Ovary (tissue), 10 donors: ENCODE measurements at places on chromosomes 6 and 20. TPM values are rescaled to one million over a fixed set of nuclear protein-coding genes. Genes with fewer than 3 reads are reported as not detected.

The COL11A2 gene
- 0.95 TPM for total RNA-seq

GRCh38 chr6:43575772-43576551 is at the start of the genes POLH and XPO5:
Gene POLH, plus strand, starts transcription at chr6:43576185. Its CDS starts 6,135 bp downstream, at chr6:43582320.
Gene XPO5, minus strand, starts transcription at chr6:43576038. Its CDS starts 174 bp downstream, at chr6:43575864.
- no peak within 1 kb of the TSS for H3K27ac ChIP-seq
- DNase-seq: peak; percentile 89
- H3K27me3 ChIP-seq: no peaks in the 10 kb centered on the region
- peaks cover 6% of the 10 kb centered on the region for H3K4me1 ChIP-seq

The KCNQ2 gene
- total RNA-seq: not detected

The MAP7 gene
- total RNA-seq: 2.8 TPM

- H3K27me3 ChIP-seq: no peaks in the 10 kb centered on the region
- no peaks in the 10 kb centered on the region for H3K36me3 ChIP-seq
- DNase-seq: no peak
- H3K4me3 ChIP-seq: no peak overlapping the region
- H3K4me1 ChIP-seq: no peaks in the 10 kb centered on the region
These were observed 47.2 kb downstream of the DUSP22 start for GRCh38 chr6:339480-339879.

DNA sequence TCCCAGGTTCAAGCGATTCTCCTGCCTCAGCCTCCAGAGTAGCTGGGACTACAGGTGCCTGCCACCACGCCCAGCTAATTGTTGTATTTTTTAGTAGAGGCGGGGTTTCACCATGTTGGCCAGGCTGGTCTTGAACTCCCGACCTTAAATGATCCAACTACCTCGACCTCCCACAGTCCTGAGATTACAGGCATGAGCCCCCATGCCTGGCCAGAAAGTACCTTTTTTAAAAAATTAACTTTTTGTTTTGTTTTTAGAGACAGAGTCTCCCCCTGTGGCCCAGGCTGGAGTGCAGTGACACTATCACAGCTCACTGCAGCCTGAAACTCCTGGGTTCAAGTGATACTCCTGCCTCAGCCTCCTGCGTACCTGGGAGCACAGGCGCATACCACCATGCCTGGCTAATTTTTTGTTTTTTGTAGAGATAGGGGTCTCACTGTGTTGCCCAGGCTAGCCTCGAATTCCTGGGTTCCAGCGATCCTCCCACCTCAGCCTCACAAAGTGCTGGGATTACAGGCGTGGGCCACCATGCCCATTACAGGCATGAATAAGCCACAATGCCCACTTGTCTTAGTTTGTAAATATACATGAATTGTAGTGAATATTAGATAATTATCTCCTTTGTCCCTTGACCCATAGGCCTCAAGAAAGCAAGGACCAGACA is 17.4 kb upstream of the EEF1A1 start:
- H3K36me3 ChIP-seq: no peaks in the 10 kb centered on the region
- no peaks in the 10 kb centered on the region for H3K27me3 ChIP-seq
- H3K4me1 ChIP-seq: no peaks in the 10 kb centered on the region
- DNase-seq: no peak

DNA sequence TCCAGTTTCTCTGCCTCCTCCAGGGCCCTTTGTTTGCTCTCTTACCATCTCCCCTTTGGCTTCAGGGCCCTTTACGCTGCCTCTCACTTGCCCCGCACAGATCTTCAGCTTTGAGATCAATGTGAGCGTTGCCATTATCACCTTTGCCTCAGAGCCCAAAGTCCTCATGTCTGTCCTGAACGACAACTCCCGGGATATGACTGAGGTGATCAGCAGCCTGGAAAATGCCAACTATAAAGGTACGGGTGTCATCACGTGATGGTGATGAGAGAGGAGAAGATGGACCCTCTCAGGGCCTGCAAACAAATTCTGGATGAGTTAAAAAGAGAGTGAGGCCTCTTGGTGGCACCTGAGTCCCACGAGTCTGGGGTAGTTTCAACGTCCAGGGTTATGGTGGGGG is 8.3 kb downstream of the C2 start:
- no peaks in the 10 kb centered on the region for H3K27me3 ChIP-seq
- DNase-seq: no peak
- no peaks in the 10 kb centered on the region for H3K36me3 ChIP-seq

DNA sequence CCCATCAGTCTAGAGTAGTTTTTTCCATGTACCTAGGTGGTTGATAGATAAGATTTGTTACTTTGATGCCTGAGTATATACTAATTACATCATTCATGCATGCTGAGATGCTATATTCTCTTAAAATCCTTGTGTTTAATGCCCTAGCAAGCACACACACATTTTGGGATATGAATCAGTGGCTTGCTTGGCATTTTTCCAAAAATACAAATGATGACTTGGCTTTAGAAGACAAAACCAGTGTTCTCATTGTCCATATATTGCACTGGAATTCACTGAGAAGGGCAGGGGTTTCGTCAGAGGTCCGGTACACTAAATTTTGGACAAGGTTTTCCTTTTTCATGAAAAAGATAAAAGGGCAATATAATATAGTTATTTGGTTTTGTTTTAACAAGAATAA is 24.9 kb downstream of the GTPBP2 start:
- H3K27me3 ChIP-seq: no peaks in the 10 kb centered on the region
- no peak overlapping the region for H3K4me3 ChIP-seq
- H3K4me1 ChIP-seq: no peaks in the 10 kb centered on the region
- no peaks in the 10 kb centered on the region for H3K36me3 ChIP-seq
- DNase-seq: no peak
- no peak overlapping the region for H3K27ac ChIP-seq
